ENCODE measurements at places on chromosomes 7 and 10.

GRCh38 chr7:121610243-121610642, 214.1 kb upstream of the FAM3C start:
- DNase-seq: no peak

DNA sequence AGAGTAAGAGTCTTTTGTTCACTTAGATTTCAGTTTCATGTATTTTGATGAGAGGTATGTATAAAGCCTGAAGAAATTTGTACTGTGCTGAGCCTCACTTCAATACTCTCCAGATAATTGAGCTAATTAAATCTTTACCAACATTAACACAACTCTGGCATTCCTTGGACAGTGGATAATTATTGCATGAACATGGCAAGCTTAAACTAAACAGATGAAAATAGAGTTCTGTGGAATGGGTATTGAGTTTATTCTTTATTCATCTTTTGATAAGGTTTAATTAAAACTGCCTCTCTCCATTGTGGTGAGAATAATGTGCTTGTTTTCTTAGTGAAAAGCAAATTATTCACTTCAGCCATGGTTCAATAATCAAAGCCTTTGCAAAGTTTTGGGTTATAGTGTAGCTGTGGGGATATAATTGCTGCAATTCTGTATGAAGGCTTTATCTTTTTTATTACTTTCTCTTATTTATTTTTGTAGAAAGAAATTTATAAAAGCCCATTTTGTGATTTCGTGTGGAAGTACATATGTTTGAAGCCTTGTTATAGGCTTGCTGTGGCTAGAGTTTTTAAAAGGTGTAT, 126.4 kb upstream of the FZD1 start:
- DNase-seq: no peak

GRCh38 chr7:29538389-29538788, 25.2 kb upstream of the PRR15 start:
- DNase-seq: no peak

GRCh38 chr10:116777006-116777405, 34.6 kb upstream of the HSPA12A start:
- DNase-seq: no peak

DNA sequence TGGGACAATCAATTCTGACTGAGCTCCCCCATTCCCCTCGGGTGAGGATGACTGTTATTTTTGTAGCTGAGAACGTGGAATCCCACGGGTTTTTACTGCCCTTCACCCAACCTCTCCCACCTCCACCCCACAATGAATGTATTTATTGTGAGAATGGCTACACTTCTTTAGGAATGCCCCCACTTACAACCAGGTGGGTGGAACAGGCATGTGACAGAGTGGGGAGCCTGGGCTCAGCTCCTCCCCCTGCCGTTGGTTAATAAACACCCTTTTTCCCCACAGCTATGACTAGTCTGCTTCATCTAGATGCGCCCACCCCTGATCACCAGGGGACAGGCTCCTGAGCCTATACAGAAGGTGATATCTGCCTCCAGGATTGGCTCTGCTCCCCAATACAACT, 2.0 kb downstream of the MRPL43 start:
- DNase-seq: no peak

- DNase-seq: no peak
These were observed 11.0 kb downstream of the STMP1 start for GRCh38 chr7:135673360-135673706.

DNA sequence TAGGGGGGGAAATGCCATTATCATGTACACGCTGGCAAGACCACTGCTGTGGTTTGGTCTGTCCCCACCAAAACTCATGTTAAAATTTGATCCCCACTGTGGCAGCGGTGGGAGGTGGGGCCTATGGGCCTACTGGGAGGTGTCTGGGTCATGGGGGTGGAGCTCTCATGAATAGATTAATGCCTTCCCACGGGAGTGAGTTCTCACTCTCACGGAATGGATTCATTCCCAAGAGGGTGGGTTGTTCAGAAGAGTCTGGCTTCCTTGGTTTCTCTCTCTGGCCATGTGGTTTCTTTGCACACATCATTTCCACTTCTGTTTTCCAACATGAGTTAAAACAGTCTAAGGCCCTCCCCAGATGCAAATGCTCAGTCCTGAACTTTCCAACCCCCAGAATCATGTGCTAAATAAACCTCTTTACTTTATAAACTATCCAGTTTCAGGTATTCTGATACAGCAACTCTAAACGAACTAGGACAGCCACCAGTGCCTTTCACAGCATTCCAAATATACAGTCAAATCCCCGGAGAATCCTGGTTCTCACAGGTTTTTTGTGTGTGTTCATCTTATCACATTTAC, 44.3 kb downstream of the SMURF1 start:
- no peak for DNase-seq

GRCh38 chr10:129179972-129180678, 286.9 kb upstream of the MGMT start:
- no peak for DNase-seq

DNA sequence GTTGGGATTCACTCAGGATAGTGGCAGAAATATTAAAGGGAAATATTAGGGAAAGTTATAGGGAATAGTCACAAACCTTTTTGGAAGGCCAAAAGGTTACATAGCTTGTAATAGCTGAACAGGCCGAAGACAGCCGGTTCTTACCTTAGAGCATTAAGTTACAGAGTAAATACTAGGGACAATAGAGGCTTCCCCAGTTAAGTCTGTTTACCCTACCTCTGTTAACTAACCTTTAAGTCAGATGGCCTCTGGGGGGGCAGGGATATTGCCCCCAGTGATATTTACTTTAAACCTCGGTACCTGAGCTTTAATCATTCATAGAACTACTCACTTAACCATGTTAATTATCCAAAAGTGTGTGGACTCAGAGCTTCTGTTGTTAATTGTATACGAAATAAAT, 7.4 kb downstream of the POLR1F start:
- no peak for DNase-seq

DNA sequence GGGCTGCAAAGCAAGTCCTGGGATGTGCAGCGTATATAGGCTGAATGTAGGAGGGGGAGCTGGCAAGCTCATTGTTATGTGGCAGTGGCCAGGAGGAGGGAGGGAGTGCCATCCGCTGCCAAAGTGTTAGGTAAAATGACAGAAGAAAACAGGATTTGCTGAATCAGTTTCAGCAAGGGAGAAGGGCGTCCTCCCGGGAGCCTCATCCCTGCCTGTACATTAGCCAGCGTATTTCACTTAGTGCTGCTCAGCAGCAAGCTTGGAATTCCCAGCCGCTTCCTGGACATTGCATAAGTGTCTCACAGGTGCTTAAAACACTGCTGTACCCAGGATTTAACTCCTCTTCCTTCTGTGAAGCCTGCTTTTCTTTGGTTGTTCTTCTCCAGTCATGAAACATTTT, 2.5 kb downstream of the NIPSNAP2 start:
- DNase-seq: no peak

GRCh38 chr7:48441848-48442492, 270.7 kb downstream of the ABCA13 start:
- no peak for DNase-seq

GRCh38 chr7:31271641-31272405, 68.7 kb downstream of the NEUROD6 start:
- no peak for DNase-seq

DNA sequence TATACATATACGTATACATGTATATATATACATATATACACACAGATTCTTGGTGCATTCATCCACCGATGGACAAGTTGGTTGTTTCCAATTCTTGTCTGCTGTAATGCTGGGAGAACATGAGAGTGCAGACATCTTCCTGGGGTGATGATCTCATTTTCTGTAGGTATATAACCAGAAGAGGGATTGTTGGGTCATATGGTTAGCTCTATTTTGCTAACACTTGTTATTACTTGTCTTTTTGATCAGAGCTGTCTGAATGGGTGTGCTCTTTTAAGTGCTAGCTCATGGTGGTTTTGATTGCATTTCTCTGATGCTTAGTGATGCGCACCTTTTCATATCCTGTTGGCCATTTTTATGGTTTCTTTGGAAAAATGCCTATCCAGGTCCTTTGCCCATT, 106.4 kb downstream of the TAX1BP1 start:
- DNase-seq: no peak

GRCh38 chr10:28991333-28992270, 297.3 kb upstream of the LYZL1 start:
- peak; percentile 3 for DNase-seq

DNA sequence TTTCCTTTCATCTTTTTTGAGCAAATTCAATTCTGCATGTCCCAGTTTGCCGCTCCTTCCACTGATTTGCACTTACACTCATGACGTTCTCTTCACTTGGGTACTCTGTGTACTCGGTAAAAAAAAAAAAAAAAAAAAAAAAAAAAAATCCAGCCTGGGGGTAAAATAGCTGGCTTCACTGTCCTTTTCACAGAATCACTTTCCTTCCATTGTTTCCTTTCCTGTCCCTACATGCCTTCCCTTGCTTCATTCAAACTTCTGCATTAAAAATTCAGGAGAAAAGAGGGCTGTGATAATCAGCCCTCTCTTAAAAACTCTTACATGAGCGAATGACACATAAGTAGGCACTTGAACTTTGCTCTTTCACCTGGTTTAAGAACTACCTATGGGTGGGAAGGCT, 8.7 kb downstream of the ANKRD1 start:
- no peak for DNase-seq

- DNase-seq: no peak
These were observed 457.1 kb downstream of the TYW1 start for GRCh38 chr7:67453580-67454380.

DNA sequence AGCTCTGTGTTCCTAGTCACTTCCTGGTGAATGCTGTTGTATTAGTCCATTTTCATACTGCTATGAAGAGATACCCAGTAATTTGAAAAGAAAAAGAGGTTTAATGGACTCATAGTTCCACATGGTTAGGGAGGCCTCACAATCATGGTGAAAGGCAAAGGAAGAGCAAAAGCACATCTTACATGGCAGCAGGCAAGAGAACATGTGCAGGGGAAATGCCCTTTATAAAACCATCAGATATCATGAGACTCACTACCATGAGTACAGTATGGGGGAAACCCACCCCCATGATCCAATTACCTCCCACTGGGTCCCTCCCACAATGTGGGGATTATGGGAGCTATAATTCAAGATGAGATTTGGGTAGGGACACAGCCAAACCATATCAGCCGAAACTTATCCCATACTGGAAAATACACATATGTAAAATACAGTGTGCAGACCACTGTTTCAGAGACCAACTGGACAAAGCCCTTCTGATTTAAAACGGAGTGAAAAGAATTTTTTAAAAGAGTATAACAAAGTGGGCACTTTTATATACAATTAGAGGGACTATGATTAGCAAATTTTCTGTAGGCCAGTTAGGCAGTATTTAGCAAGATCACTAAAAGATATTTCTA, 8.0 kb downstream of the CYREN start:
- DNase-seq: no peak

Data from naive B cell (primary cell).